ENCODE measurements at places on chromosomes 16 and 17.

DNA sequence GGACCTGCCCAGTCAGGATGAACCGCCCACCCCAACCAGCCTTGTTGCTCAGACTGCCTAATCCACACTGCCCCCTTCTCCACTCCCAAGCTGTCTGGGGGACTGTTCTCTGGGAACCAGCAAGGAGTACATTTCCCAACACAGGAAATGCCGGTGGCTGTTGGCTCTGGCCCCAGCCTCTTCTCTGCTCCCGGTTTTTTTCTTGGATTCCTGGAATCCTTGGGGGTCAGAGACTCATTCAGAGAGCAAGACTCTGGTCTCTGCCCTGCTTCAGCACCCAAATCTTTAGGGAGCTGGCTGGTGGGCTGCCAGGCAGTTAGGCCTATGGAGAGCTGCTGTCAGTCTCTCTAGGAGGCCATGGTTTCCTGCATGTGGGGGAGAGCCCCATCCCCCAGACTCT is 10.8 kb upstream of the MTMR4 start:
- DNase-seq, result no peak

DNA sequence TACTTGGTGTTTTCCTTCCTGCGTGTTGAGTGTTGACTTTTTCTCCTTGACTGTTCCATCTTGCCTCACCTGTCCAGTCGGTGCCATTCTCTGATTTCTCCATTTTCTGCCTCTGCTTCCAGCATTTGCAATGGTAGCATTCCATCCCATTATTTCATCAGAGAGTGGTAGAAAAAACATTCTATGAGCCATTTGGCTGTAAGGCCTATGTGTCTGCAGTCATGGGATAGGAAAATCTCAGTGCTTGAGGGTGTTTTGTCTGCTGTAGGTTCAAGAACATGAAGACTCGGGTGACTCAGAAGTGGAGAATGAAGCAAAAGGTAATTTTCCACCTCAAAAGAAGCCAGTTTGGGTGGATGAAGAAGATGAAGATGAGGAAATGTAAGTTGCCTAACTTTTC is 2.7 kb downstream of the UTP18 start:
- no peak for DNase-seq

GRCh38 chr16:73371584-73372319 is 323.8 kb upstream of the ZFHX3 start:
- DNase-seq, result no peak

- DNase-seq, result no peak
Measured at GRCh38 chr17:50188921-50189549, 12.4 kb downstream of the COL1A1 start.

DNA sequence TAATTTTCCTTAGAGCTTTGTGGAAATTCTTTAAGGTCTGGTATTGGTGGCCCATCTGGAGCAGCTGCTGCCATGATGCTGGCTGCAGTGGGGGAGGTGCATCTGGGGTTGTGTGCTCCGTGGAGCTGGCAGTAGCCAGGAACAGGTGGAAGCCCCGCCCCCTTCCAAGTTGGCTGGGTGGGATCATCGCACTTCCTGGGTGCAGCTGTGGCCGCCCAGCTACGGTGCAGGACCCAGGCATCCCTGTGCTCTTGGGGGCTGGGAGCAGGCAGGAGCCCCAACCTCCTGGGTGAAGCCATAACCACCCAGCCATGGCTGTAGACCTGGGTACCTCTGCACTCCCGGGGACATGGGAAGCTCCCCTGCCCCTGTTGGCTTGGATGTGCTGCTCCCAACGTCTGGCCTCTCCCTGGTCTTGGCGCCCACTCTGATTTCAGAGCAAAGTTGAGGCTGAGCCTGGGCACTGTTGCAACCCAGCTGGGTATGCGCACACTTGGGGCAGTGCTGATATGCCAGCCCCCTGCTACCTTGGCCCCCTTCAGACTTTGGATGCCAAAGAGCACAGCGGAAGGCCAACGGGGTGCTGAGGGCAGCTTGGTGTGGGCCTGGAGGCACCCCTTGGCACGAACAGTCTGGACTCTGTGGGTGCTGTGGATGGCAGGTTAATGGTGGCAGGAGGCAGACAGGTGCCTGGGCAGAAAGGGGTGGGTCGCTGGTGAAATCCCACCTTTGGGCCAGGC is 145.2 kb downstream of the MYO1D start:
- no peak for DNase-seq

- no peak for DNase-seq
Measured at GRCh38 chr17:19876529-19877161, 8.9 kb upstream of the ULK2 start.

- no peak for DNase-seq
Measured at GRCh38 chr16:9262941-9263715, 171.7 kb downstream of the HAPSTR1 start.

DNA sequence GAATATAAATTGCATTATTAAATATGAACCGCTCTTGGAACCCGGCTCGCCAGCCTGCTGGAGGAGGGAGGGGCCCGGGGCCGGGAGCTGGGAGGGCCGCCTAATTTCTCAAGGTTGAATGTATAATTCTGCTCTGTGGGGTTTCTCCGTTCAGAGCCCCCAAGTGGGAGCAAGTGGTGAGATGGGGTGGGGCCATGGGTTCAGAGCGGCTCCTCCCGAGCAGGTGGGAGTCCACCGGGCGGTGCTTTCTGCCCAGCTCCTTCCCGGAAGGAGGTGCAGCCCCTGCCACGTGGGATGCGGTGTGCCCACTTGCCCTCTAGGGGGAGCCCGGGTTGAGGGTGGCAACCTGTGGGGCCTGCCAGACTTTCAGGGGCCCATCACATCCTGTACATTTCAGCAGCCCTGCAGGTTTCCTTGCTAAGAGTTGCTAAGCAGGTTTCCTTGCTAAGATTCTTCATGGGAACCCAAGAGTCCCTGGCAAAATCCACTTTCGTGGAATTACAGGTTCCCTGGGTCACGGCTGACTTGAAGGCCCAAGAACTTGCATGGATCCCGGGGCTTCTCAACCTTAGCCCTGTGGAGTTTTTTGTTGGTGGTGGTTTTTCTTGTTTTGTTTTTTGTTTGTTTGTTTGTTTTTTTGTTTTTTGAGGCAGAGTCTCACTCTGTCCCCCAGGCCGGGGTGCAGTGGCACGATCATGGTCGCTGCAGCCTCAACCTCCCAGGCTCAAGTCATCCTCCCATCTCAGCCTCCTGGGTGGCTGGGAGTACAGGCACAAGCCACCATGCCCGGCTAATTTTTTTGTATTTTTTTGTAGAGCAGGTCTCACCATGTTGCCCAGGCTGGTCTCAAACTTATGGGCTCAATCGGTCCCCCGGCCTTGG is 196.7 kb upstream of the GSE1 start:
- no peak for DNase-seq

DNA sequence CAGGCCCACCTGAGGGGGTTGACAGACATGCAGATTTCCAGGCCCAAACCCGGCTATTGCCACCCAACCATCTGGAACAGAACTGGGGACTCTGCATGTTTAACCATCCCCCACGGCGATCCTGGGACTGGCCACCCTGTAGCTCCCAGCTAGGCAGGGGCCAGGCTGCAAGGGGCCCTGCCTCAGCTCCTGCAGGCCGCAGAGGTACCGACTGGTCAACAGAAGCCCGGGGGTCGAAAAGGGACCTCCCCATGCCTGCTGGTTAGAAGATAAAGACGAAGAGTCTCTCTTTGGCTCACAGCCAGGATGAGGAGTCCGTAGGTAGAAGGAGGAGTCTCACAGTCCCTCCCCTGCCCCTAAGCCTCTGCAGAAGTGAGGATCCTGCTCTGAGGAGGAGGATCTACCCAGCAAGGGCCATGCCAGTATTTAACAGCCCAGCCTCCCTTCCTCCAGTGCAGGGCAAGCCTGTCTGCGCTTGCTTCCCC is 223.4 kb upstream of the TNRC6C start:
- DNase-seq, result no peak

DNA sequence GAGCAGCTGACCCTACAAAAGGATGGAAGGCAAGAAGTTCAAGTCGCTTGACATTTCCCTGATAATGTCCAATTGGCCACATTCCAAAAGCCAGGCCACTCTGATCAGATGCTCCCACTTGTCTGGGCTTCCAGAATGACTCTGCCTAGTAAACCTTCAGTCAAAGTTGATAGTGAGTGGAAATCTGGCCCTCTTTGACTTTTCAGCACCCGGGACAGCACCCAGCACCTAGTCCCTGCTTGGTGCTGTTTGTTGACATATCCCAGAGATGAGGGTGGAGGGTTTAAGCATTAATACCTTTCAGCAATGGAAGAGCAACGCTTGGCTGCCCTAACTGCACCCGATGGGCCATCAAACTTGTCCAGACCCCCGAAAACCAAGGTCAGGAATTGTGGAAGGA is 131.3 kb downstream of the AIPL1 start:
- DNase-seq, result no peak

DNA sequence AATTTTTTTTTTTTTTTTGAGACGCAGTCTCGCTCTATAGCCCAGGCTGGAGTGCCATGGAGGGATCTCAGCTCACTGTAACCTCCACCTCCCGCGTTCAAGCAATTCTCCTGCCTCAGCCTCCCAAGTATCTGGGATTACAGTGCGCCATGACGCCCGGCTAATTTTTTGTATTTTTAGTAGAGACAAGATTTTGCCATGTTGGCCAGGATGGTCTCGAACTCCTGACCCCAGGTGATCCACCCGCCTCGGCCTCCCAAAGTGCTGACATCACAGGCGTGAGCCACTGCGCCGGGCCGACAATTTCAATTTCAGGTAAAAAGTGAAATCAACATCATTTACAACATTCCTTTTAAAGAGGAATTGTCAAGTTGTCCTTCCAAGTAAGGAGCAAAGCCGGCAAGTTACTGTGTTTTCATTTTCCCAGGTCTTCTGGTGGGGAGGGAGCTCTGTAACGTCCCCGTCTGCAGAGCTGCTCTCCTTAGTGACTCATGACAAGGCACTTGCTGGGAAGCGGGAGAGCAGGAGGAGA is 873 bp downstream of the NPLOC4 start:
- DNase-seq, result no peak

GRCh38 chr16:27109666-27110523 is 43.2 kb downstream of the C16orf82 start:
- peak; percentile 70 for DNase-seq

DNA sequence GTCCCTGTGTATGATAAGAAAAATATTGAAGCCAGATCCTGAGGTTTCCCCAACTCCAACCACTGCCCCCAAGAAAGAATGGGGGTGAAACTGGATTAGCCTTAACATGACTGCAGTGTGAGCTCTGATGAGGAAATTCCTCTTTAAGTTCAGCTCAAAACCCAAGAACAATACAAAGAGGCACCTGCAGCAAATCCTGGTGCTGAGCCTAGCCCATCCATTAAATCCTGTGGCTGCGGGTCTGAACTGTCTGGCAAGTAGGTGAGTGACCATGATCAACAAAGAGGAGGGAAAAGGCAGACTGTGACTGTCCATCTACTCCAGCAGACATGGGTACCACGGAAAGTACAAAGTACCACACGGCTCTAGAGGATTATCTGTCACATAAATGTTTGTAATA is 64.2 kb downstream of the CREBBP start:
- no peak for DNase-seq

- no peak for DNase-seq
Measured at GRCh38 chr16:50395763-50396710, 27.2 kb upstream of the BRD7 start.

DNA sequence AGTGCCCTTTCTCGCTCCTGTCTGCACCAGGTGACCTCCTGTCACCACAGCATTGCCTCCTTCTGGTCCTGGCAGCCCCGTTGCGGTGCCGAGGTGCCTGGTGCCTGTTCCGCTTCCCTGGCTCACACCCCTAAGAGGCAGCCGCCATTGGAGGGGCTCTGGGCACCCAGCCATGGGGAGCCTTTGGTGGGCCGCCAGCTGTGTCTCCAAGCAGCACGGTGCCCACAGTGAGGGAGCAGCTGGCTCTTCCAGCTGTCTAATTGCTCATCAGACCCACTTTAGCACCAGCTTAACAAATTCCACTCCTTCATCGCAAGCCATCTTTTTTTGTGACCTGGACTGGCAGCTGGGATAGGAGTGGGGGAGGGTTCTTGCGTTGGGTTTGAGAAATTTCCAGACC is 276.1 kb downstream of the SNX29 start:
- DNase-seq, result no peak

- DNase-seq, result no peak
Measured at GRCh38 chr16:15948532-15949209, 745 bp upstream of the ABCC1 start.

DNA sequence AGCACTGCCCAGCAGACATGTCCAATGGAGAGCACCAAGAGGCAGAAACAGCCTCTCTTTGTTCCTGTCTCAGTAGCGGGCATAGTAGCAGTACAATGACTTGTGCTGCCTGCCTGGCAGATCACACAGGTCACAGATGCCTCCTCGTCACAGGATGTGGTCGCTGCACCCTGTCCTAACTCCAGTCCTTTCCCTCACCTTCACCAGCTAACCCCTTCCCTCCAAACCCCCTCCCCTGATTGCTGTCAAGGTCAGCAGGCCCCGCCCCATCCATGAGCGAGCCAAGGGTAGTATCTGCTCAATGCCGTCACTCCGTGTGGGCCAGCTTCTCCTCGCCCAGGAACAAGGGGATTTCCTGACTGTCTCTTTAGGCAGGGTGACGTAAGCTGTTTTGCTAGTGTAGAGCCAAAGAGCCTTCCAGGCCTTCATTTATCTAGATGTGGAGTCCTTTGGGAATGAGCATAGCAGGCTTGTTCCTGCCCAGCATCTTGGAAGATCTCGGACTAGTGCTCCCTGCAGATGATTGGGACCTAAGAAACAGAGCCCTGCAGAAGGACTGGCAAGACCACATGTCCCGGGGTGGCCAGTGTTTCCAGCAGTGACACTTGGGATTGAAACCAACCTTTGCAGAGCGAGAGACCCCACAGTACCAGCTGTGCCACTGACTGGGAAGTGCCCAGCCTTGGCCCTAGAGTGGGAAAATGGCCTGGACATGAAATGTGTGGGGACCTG is 75.9 kb upstream of the TNRC6C start:
- DNase-seq, result no peak

DNA sequence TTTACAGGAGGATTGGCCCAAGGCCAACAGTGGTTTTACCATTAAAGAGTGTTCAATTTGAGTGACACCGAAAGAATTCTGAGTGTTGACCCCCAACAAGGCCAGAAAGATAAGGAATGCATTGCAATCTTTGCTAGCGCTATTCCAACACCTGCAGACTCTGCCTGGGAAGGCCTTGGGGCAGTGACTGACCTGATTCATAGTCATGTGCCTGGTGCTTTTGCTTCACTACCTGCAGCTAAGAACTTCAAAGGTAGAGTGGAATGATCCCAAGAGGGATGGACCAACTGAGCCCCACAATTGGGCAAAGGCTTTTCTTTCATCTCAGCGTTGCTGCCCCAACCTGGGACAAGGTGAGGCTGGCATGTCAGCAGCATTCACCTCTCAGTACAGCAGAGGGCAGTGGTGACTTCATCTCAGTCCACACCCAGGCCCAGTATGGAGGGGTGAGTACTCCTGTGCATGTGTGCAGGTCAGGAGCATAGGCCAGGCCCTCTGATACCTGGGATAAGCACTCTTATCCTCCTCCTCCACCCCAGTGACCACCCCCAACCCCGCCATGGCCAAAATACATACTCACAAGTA is 149.6 kb upstream of the GNAO1 start:
- no peak for DNase-seq

Data from left renal cortex interstitium (tissue), 4 donors.